ENCODE measurements at places on chromosomes 12 and 14. TPM values are rescaled to one million over a fixed set of nuclear protein-coding genes. Genes with fewer than 3 reads are reported as not detected.

GRCh38 chr12:46110928-46111699 is 120.7 kb upstream of the SCAF11 start:
- no peak for DNase-seq

- DNase-seq, result no peak
Observed at GRCh38 chr14:81889529-81889928, 355.9 kb upstream of the SEL1L start.

DNA sequence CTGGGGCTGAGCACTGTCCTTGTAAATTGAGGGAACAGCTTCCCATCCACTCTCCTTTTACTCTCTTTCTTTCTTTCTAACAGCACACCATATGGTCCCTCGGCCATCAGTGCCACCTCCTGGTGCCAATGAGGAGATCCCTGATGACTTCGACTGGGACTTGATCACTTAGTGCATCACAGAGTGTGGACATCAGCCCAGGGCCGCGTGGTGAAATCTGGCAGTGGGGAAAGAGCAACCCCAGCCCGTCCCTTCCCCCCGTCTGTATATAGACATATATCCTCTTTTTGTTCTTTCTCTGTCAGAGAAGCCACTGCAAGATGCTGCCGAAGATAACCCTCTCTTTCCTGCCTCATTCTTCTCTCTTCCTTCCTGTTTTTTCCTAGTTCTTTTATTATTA is 13.5 kb downstream of the C3AR1 start:
- peak; percentile 86 for DNase-seq

DNA sequence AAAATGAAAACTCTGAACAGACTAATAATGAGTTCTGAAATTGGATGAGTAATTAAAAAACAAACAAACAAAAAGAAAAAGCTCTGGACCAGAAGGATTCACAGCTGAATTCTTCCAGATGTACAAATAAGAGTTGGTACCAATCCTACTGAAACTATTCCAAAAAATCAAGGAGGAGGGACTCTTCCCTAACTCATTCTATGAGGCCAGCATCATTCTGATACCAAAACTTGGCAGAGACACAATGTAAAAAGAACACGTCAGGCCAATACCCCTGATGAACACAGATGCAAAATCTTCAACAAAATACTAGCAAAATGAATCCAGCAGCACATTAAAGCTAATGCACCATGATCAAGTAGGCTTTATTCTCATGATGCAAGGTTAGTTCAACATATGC is 183.9 kb upstream of the CNOT2 start:
- no peak for DNase-seq

DNA sequence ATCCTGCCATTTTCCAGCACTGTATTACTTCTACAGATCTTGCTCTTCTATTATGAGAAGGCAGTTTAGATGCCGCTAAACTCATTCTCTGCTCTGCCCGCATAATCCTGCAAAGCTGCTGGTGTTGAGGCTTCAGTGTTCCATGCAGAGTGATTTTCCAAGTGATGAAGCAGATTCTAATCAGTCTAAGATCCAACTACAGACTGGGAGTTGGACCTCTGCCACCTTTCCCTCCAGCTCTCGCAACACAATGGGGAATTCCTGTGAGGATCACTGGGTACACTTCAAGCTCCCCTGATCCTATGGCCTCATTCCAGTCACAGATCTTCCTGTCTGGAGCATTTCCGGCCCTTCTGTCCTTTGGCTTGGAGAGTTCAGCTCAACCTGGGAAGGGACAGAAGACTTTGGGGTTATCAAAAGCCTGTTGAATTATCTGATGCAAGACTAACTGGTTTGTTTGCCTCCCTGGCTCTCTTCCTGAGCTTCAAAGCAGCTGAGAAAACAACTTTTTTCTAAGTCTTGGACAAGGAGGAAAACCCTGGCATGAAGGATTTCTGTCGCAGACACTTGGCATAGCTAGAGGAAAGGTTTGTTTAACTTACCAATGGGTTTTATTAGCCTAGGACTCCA is 333.9 kb downstream of the ZFP36L1 start:
- DNase-seq, result no peak

- DNase-seq, result no peak
Observed at GRCh38 chr12:42346403-42347002, 20.5 kb downstream of the PPHLN1 start.

GRCh38 chr12:110728628-110729027 is 14.1 kb downstream of the PPP1CC start:
- DNase-seq, result no peak

DNA sequence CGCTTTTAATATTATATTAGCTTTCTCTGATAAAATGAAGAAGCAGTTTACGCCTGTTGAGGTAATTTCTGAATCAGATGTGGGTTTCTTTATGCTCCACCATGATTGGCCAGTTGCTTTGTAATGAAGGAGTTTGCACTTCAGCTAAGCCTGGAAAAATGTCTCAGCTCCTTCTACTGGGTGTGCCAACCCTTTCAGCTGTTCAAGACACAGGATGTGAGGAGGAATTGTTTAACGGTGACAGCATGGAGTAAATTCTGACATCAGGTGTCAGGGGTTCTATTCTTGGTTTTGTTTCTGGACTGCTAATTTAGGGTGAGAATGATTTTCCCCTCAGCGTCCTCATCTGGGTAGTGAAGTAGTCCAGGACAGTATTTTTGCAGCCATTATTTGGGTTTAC is 43.5 kb downstream of the FLRT2 start:
- DNase-seq, result no peak

DNA sequence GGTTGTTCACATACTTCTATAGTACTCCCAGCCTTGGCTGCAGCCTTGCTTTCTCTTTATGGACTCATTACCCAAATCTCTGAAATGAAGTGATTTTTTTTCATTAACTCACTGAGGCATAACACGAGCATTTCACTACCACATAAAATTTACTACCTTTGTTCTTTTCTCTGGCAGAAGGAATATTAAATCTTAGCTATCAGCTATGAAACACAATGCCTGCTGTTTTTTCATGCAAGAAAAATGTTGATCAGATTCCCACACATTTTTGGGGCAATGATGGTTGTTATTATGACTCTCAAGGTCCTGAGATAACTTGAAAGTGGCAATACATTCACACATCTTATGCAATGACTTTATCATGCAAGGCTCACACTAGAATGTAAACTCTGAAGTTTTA is 225.3 kb upstream of the ATP2B1 start:
- no peak for DNase-seq

- no peak for DNase-seq
Observed at GRCh38 chr12:104578453-104578852, 121.7 kb downstream of the CHST11 start.

GRCh38 chr12:106147956-106148355 is 9.2 kb upstream of the NUAK1 start:
- DNase-seq, result peak; percentile 80

DNA sequence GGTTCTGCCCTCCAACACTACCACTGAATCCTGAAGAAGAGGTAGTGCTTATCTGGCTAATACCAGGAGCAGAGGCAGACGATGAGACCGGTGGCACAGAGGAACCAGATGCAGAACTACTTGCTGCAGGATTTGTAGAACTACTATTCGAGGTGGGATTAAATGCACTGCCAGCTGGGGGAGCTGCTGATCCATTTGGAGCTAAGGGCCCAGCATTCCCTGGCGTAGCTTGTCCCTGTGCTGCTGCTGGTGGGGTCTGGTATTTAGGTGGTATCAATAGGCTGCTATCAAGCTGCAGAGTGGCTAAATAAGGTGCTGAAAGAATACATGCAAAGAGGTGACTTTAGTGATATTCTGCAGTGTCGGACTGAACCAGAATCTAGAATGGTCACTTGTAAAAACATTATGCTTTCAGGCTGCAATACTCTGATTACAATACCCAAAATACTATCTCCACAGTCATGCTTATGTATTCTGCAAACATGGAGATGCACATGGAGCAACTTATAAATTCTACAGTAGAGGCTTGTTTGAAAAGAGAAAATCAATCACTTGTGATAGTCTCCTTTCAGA is 294.2 kb downstream of the MED13L start:
- no peak for DNase-seq

DNA sequence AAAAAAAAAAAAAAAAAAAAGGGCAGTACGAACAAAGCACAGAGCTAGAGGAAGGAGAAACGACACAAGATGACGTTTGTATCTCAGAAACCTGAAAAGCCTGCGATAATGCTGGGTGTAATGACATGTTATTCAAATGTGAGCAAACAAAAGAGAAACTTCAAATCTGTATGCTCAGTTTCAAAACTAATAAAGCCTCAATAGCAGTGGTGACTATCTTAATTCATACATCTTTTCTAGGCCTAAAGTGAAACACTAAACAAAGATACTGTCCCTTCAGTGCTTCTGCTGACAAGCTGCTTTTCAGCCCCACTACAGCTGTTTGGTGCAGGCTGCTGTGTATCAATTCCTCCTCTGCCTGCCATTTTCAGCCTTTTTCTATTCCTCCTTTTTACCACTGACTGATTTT is 15.8 kb downstream of the ITPR2 start:
- DNase-seq, result no peak

GRCh38 chr14:30020687-30021086 is 93.0 kb upstream of the PRKD1 start:
- DNase-seq, result no peak

- peak; percentile 92 for DNase-seq
Observed at GRCh38 chr12:51424662-51425539, at the start of gene SLC4A8. SLC4A8 (plus strand) TSS chr12:51424831; CDS start chr12:51424988, 157 bp downstream.

- DNase-seq, result no peak
Observed at GRCh38 chr12:108967869-108968540, 52.9 kb downstream of the SVOP start.

- DNase-seq, result no peak
Observed at GRCh38 chr12:42442311-42442759, 116.4 kb downstream of the PPHLN1 start.

DNA sequence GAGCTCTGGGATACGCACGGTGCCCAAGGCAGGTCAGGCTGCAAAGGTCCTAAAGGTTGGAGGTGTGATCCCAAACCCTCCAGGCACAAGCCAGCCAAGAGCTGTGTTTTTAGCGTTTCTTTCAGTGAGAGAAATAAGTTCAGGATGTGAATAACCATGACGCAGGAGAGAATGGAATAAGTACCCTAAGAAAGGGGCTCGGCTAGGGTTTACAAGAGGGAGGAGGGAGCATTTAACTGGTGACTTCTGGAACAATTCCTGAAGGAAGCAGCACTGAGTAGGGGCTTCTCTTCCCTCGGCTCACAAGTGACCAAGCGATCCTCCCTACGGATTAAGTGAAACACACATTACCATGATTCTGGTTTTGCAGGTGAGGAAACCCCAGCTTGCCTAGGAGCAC is 29.4 kb downstream of the SSH1 start:
- no peak for DNase-seq

DNA sequence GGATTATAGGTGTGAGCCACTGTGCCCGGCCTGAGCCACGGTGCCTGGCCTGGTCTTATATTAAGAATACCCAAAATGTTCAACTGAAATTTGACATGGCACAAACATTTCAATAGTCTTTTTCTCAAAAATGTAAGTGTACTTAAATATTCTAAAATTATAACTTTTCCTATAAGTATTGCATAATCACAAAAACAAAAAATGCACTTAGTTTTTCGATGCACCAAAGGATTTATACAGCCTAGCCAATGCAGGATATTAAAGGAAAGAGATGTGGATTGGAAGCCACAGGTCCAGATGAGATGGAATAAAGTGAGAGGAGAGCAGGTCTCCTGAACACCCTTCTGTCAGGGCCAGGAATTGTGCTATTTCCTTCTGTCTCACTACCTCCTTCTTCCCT is 62.8 kb downstream of the ZC3H14 start:
- peak; percentile 37 for DNase-seq

- no peak for DNase-seq
Observed at GRCh38 chr12:52310622-52311284, 10.4 kb downstream of the KRT83 start.

DNA sequence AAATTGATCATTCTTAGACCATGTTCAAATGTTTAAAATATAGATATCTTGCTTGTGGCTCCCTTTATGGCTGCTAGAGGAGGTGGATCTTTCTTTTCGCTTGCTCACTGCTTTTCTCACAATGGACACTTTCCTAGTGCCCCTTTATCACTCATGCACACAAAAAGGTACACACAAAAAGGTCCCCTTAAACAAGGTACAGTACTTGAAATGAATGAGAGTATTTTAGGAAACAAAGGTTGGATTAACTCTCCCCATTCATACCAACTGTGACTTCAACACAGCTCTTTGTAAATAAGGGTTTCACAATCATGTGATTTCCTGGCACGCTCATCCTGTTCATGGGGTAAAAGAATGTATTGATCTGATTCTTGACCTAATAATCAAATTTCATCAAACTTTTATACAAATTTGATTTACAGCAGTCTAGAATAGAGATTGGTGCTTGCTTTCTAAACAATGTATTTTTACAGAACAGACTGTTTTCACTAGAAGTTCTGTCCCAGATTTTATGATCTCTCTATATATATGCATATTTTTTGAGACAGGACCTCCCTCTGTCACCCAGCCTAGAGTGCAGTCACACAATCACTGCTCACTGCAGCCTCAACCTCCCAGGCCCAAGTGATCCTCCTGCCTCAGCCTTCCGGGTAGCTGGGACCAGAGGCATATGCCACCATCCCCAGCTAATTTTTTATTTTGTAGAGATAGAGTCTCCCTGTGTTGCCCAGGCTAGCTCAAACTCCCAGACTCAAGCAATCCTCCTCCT is 34.4 kb upstream of the EPS8 start:
- DNase-seq, result no peak

DNA sequence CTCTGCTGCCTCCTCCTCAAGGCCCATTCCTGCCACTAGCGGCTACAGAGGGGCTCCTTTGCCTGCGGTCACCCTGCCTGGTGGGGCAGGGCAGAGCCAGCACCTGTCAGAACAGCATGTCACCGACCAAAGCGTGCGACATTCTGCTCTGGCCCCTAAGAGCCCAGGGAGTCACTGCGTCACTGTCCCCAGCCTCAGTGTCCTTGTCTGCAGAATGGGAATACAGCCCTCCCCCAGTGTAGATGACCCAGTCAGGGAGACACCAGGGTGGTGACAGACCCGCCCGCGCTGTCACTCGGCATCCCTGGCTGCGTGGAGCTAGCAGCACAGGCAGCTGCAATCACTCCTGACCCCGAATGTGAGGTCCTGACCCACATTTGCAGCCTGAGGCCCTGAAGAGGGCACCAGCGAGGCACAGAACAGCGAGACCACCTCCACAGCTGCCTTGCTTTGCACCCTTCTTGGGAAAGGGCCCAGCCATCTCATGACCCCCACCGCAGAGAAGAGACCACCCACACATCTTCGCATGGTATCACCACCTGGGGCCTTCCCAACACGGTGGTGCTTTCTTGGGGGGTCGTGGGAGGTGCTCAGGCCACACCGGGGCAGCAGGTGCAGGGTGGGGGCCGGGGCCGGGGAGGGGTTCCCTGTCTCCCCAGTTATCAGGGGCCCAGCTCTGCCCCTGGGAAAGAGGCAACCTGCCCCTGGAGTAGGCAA is 2.5 kb downstream of the AHNAK2 start:
- DNase-seq, result peak; percentile 43

- DNase-seq, result no peak
Observed at GRCh38 chr14:92624764-92625163, 111.2 kb downstream of the RIN3 start.

RAD9B gene
- total RNA-seq, result 1.1 TPM

GALNT4 gene
- total RNA-seq, result 2.3 TPM

AQP2 gene
- not detected for total RNA-seq

PCED1B gene
- total RNA-seq, result 0.89 TPM

PIWIL1 gene
- not detected for total RNA-seq

BDKRB2 gene
- 0.76 TPM for total RNA-seq

NANOG gene
- not detected for total RNA-seq

SLC39A5 gene
- total RNA-seq, result not detected

PMCH gene
- total RNA-seq, result not detected

SMCO2 gene
- total RNA-seq, result not detected

B4GALNT1 gene
- 7.3 TPM for total RNA-seq

RDH12 gene
- total RNA-seq, result not detected

Measured in Right ventricle myocardium inferior (tissue), 1 donor.